Endothelial cell of coronary artery (primary cell): ENCODE measurements at places on chromosomes 5 and 9. TPM values are rescaled to one million over a fixed set of nuclear protein-coding genes. Genes with fewer than 3 reads are reported as not detected.

SNCAIP gene
- 4.4 and 14.4 TPM in 2 replicates for total RNA-seq

TMEM215 gene
- total RNA-seq = not detected in 2 replicates

ARHGEF37 gene
- total RNA-seq = 9.4 and 11.2 TPM in 2 replicates

IL13 gene
- total RNA-seq = not detected in 2 replicates

LCN12 gene
- 0.09 TPM in 1 of 2 replicates, not detected in the other for total RNA-seq

F2RL1 gene
- 19.3 and 64.2 TPM in 2 replicates for total RNA-seq

MSX2 gene
- total RNA-seq = 0.09 and 0.28 TPM in 2 replicates

ADAMTS16 gene
- not detected in 2 replicates for total RNA-seq

NPR3 gene
- 0.27 and 0.38 TPM in 2 replicates for total RNA-seq

PCDHB9 gene
- 0.27 and 0.28 TPM in 2 replicates for total RNA-seq

ANKRD20A1 gene
- 0.36 and 1.7 TPM in 2 replicates for total RNA-seq

ANKHD1 gene
- total RNA-seq = 51.0 and 71.2 TPM in 2 replicates

IL5 gene
- total RNA-seq = not detected in 2 replicates

PDE6A gene
- total RNA-seq = under 0.01 TPM in 1 of 2 replicates, not detected in the other

SYK gene
- not detected in 2 replicates for total RNA-seq

PCDHA13 gene
- 0.09 and 0.19 TPM in 2 replicates for total RNA-seq

SLC22A4 gene
- total RNA-seq = 3.7 and 7.9 TPM in 2 replicates

MAP1B gene
- total RNA-seq = 84.9 and 109 TPM in 2 replicates

TAS2R1 gene
- total RNA-seq = not detected in 2 replicates

FAM163B gene
- total RNA-seq = not detected in 2 replicates

C9orf152 gene
- total RNA-seq = under 0.01 TPM in 1 of 2 replicates, not detected in the other

SLC36A2 gene
- total RNA-seq = not detected in 2 replicates

ABO gene
- total RNA-seq = not detected in 2 replicates

FAM169A gene
- total RNA-seq = 0.28 and 0.45 TPM in 2 replicates

CCDC107 gene
- total RNA-seq = 8.9 and 13.7 TPM in 2 replicates

FGD3 gene
- total RNA-seq = not detected in 2 replicates

FGF1 gene
- total RNA-seq = 0.09 and 0.85 TPM in 2 replicates

PCDHGB4 gene
- total RNA-seq = 14.9 and 16.3 TPM in 2 replicates

PCDHB2 gene
- 1.8 and 3.5 TPM in 2 replicates for total RNA-seq

WDR36 gene
- total RNA-seq = 47.1 and 52.1 TPM in 2 replicates

SLC6A18 gene
- total RNA-seq = not detected in 2 replicates

PCDHGB3 gene
- 3.1 and 4.0 TPM in 2 replicates for total RNA-seq

CXXC5 gene
- 6.5 and 23.0 TPM in 2 replicates for total RNA-seq

LHX6 gene
- 0.27 and 1.3 TPM in 2 replicates for total RNA-seq
